ENCODE measurements at places on chromosomes 16 and 17.

DNA sequence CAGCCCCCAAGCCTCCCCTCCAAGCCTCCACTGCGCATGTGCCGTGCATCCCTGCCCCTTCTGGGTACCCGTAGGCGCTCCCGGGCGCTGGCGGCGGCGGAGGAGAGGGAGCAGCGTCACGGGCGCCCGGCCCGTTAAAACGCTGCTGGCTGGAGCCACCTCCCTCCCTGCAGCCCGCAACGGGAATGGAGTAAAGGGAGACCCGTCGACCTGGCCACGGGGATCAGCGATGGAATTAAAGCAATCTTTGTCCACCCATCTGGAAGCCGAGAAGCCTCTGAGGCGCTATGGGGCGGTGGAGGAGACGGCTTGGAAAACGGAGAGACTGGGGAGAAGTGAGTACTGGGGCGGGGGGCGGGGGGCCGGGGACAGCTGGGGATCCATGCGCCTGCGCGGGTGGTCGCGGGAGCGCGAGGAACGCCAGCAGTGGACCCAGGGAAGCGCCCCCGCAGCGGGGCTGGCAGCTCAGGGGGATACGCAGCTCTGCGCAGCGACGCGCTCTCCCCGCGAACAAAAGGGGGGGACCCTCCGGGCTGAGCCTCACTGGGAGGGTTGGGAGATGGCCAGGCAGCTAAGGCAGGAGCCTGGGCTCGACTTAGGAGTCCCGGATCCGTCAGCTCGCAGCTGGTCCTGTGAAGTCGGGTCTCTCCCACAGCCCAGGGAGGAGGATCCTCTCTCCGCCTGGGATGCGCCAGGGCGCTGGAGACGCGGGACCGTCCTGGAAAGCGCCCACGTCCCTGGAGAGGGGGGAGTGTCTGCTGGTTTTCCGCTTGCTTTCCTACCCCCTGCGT is at the start of gene BMERB1:
Gene BMERB1 (plus strand): TSS at position 164 of the 791 bp plus-strand sequence. CDS start 66 bp downstream, at position 230.
- no peak for DNase-seq

- DNase-seq, result no peak
These were observed 40.9 kb upstream of the ICAM2 start for GRCh38 chr17:64061178-64061898.

- DNase-seq, result no peak
These were observed 6.7 kb downstream of the ABCC3 start for GRCh38 chr17:50641357-50641756.

DNA sequence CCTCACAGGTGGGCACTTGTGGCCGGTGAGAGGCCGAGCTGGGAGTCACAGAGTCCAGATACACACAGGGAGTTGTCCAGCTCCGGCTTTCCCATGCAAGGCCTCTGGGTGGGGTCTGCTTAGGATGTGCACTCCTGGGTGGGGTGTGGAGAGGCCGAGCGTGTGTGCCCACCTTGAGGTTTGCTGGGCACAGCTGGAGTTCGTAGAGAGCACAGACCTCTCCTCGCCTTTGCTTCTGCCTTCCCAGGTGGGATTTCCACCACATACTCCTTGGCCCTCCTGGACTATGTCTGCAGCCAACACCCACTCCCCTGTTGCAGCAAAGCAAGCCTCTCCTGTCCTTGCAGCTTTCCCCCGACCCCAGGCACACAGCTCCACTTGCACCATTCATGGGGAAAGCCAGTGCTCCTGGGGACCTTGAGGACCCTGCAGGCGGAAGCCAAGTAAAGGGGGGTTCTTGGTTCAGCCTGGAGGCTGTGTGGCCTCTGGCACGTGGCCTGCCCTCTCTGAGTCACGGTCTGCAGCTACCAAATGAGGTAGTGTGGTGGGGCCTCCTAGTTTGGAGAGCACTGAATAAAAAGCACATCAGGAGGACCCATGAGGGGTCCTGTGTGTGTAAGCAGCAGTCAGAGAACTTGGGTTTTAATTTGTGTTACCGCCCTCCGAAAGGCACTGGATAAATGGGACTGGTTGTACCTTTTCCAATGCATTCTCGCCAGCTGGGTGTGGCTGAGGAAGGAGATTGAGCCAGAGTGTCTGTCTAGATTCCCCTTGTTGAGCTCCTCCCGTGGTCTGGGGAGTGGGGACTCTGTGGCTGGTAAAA is 31.5 kb downstream of the MPRIP start:
- DNase-seq, result no peak

DNA sequence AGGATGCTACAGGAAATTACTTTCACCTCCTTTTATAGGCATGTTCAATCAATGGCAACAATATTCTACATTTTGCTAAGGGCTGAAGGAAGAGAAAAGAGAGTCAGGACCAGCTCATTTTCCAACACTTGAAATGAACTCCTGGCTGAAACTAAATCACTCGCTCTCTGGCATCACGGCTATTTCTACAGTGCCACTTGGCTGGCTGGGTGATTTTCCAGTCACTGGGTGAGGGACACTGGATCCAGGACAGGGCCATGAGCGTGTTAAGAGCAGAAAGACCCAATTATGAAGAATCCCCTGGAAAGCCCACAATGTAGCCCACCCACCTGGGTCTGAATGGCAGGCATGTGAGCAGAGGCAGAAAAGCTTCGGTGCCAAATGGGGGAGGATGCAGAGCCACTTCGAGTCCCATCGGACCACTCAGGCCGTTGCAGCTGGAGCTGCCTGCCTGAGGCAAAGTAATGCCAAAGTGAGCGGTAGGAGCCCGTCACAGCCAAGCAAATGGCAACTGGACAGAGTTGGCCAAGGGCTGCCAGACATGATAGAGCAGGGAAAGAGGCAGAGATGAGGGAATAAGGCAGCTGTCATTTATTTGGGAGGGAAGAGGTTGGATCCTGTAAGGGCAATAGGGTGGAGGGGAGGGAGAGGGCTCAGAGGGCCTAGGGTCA is 246.2 kb downstream of the STX8 start:
- no peak for DNase-seq

DNA sequence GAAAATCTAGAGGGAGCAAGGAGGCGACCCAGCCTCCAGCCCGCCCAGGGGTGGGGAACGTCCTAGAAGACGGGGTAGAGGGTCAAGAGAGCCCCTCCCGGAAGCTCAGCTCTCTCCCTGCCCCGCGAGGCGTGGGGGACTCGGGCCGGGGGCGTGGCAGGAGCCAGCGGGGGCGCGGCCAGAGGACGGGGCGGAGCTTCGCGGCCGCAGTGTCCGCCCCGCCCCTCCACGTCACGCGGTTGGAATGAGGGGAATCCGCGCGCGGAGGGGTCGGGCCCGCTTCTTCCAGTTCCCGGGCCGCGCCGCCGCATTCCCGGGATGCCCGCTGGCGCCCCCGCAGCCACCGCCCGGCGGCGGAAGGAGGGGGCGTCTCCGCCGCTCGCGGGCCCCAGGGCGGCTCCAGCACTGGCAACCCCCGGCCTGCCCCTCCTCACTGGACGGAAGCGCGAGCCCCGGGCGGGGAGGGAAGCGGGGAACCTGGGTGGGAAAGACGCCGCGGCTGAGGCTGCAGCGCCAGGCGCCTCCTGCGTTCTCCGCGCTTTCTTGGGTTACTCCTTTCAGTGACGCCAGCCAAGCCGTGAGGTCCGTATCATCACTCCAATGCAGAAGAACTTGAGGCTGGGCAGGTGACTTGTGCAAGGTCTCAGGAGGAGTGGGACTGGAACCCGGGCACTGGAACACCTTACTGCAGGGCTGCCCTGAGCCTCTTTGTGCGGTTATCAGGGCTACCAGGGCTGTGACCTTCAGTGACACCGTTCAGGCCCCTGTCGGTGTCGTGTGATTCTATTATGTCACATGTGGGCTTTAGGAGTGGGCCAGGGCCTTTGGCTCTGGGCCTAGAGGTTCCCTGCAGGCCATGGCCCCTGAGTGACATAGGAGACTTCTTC is 4.3 kb downstream of the MYO1C start:
- DNase-seq, result peak; percentile 38

DNA sequence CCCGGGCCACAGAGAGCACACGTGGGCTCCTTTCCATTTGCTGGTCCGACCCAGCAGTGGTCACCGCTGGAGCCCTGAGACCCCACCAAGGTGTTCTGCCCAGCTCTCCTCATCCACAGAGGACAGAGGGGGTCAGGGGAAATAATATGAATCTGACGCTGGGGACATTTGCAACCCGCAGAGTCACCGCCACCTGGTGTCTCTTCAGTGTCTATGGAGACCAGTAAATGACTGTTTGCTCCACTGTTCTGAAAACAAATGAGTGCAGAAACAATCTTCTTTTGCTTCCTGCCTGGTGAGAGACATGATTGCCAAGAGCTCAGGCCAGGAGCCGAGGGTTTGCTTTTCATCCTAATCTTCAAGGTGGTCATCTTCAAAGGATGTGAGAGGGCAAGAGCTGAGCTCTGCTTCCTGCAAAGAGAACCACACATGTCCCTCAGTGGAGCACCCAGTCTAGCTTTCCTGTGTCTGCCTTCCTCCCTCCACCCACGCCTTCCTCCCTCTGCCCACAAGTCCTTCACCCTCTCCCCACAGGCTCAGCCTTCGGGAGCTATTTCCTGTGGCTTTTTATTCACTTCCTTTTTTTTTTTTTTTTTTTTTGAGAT is 14.7 kb upstream of the KLHDC4 start:
- DNase-seq, result no peak

DNA sequence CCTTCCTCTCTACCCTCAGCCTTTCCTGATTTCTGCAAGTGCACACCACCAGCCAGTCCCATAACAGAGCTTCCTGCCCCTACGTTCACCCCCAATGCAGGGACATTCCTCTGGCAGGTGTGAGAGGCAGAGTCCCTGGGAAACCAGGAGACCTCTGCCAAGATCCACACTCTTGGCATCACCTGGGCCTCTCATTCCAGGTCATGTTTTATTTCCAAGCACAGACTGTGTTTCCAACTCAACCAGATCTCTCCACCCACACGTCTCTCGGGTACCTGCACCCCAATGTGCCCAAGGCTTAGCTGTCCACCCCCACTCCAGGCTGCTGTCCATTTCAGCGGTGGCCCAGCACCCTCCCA is 21.0 kb upstream of the PHB1 start:
- no peak for DNase-seq

GRCh38 chr17:71163813-71164122 is 957.1 kb upstream of the SOX9 start:
- DNase-seq, result no peak

DNA sequence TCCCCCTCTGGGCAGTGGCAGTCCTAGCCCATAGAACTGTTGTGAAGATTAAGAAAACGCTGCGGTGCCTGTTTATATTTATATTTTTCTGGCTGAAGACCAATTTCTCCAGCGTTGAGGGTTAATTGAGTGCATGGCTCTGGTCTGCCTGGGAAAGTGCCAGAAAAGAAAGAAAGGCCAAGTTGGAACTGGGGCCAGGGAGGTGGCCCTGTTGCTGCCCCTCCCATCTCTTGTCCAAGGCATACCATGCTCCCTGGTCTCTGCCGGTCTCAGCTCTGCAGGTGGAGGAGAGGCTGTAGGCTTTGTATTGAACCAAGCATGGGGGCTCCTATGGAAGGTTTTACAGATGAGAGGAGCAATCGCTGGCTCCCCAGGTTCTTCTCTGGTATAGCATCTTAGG is 124.7 kb downstream of the MGAT5B start:
- DNase-seq, result no peak

DNA sequence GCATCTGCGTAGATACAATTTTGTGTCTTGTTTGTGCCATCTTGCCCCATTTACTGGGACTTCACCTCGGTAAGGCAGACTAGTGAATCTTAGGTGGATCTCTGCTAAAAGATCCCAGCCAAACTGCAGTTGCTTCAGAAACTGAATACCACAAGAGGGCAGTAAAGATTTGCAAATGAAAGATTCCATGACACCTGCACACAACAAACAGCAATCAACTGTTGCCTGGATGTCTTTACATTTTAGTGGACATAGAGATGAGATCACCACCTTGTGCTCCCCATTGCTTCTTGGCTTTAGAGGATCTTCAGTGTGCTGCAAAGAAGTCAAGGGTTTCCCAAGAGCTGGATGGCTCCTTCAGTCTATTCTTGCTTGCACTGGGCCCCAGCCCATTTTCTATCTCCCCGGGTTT is 119.2 kb upstream of the CACNG5 start:
- no peak for DNase-seq

GRCh38 chr17:65984299-65984698 is 207.6 kb downstream of the CEP112 start:
- peak; percentile 14 for DNase-seq

GRCh38 chr17:65071861-65072260 is 15.3 kb upstream of the GNA13 start:
- no peak for DNase-seq

GRCh38 chr17:81631482-81631881 is 5.4 kb downstream of the NPLOC4 start:
- no peak for DNase-seq

- DNase-seq, result no peak
These were observed 69.3 kb upstream of the MED13 start for GRCh38 chr17:62134397-62134796.

DNA sequence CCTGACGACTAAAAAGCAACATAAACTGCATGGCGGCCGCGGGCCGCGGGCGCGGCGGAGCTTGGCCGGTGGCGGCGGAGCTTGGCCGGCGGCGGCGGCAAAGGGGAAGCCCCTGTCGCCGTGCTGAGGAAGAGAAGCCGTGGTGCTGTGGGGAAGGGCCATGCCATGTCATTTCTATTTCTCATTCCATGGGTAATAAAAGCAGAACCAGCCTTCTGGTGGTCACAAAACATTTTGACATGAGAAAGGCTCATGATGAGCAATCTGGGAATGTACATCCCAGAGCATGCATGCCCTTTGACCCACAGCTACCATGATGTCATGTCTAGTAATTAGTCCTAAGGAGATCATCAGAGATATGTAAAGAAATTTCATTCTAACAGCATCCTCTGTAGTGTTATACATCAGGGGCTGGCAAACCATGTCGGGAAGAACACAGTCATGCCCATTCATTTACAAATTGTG is 23.9 kb upstream of the HEATR6 start:
- no peak for DNase-seq

DNA sequence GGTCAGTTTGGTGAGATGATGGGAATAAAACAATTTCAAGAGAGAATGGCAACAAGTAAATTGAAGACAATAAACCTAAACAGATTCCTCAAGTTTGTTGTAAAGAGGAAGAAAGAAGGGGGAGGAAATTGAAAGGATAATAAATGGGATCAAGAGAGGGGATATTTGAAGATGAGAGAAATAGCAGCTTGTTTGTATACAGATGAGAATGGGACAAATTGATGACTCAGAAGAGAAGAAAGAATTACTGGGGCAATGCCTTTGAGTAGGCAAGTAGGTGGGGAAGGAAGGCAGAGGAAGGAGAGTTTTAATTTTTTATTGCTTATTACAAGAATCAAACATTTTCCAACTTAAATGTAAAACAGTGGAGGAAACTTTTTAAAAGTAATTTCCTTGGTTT is 98.3 kb downstream of the CHD9 start:
- no peak for DNase-seq

DNA sequence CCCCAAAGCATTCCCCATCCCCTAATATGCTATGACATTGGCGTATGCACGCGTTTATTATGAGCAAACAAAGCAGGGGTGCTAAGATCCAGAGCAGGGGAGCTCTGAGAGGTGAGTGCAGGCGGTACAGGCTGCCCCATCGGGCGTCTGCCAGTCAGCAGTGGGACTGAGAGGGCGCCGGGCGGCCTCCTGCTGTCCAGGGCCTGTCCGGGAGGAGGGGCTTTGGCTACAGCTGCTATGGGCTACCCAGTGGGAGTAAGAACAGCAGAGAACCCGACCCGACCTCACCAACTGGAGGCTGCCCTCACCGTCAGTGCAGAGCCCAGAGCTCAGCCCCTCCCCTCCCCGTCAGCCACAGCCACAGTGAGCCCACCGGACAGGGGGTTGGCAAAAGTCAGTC is 18.5 kb upstream of the AATK start:
- DNase-seq, result no peak

GRCh38 chr17:76674600-76674999 is 31.0 kb upstream of the ST6GALNAC1 start:
- no peak for DNase-seq

- DNase-seq, result no peak
These were observed 646.1 kb downstream of the CDH11 start for GRCh38 chr16:64475627-64476351.

Measured in non-pigmented ciliary epithelial cell (primary cell).